ENCODE measurements at places on chromosomes 6 and 20. TPM values are rescaled to one million over a fixed set of nuclear protein-coding genes. Genes with fewer than 3 reads are reported as not detected.
A peak's percentile ranks its signal among the peaks of the same experiment; 100 is the strongest.

DNA sequence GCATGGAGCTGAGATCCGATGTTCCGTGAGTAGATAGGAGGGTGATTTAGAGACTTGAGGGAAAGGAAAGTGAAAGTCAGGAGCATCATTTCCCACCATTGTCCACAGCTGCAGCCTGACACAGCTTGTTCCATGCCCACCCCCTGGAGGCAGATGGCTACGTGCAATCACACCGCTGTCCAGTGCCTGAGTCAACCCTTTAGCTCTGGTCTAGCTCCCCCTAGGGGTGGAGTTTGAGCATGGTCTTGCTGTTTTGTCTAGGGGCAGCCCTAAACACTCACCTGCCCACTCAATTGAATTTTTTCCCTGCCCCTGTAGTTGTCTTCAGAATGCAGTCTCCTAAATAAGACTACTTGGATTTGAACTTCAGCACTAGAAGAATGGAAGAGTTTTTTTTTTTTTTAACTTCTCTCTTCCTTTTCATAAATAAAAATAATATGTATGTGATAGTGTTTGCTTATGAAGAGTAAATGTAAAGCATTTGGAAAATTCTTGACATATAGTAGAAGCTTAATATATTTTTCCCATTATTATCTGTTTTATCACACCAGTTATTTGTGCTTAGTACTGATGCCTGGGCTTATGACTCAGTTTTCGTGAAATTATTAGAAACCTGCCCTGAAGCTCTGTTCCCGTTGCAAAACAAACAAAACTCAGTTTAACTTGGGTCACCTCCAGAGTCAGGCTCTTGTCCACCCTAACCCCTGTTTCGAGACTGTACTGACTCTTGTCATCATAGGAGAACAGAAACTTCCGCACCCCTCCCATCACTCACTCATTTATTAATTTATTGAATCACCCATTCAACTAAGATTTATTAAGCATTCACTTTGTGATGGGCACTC lies 814.8 kb downstream of the MAFB start:
- peak; percentile 88 for DNase-seq

GRCh38 chr6:130183271-130184222 lies 39.2 kb downstream of the SAMD3 start:
- no peak for DNase-seq

DNA sequence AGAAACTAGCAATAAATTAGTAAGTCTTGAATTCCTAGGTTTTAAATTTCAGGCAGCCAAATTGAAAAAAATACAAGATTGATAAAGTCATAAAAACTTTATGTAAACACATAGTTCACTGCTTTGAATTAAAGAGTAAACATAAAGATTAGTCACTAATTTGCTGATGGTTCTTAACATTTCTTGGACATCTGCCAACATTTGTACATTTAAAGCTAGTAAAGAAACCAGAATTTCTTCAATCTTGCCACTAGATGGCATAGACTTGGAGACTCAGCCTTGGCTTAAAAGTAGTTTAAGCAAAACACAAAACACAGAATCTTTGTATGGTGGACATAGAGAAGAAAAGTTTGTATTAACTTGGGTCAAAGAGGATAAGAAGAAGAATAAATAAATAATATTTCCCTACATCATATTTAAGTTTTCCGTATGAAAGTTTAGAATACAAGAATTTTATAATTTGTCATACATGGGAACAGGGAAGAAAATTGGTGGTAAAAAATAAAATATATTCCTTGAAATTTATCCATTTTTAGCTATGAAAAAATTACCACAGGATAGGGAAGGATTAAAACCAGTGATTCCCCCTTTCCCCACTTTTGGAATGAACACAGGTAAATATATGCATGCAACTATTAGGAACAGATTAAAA lies 41.7 kb upstream of the FAM135A start:
- DNase-seq = no peak

HTR1B gene
- 1.6 TPM for total RNA-seq

HAO1 gene
- total RNA-seq = not detected

Measured in H1 (cell line).